ENCODE measurements at places on chromosomes 16 and 17. TPM values are rescaled to one million over a fixed set of nuclear protein-coding genes. Genes with fewer than 3 reads are reported as not detected.

Gene CPNE2
- total RNA-seq, result 55.0 TPM

Gene KRT24
- not detected for total RNA-seq

Gene TAC4
- total RNA-seq, result not detected

Gene OR3A3
- not detected for total RNA-seq

Gene KRTAP4-9
- not detected for total RNA-seq

Gene NQO1
- total RNA-seq, result 143 TPM

Gene FOXC2
- total RNA-seq, result 4.2 TPM

Gene ADAD2
- not detected for total RNA-seq

Gene PPY
- not detected for total RNA-seq

Gene KCNJ2
- total RNA-seq, result 0.43 TPM

Gene TBX4
- not detected for total RNA-seq

Gene KRTAP9-4
- total RNA-seq, result not detected

Gene SLC4A1
- not detected for total RNA-seq

Gene GH2
- total RNA-seq, result not detected

Gene LIMD2
- 28.1 TPM for total RNA-seq

Gene MAF
- 108 TPM for total RNA-seq

Gene CANT1
- 42.5 TPM for total RNA-seq

Gene ABR
- total RNA-seq, result 29.8 TPM

Gene TMEM220
- 2.3 TPM for total RNA-seq

Gene PRCD
- 0.54 TPM for total RNA-seq

Gene CACNB1
- 1.2 TPM for total RNA-seq

Gene HBZ
- total RNA-seq, result not detected

Gene WFDC1
- total RNA-seq, result not detected

Gene CDR2L
- 7.0 TPM for total RNA-seq

Gene C16orf96
- total RNA-seq, result not detected

Gene RAB26
- 0.26 TPM for total RNA-seq

Gene BAIAP3
- 1.3 TPM for total RNA-seq

Gene MXRA7
- total RNA-seq, result 145 TPM

Gene BCAR1
- total RNA-seq, result 73.8 TPM

Gene TAT
- not detected for total RNA-seq

Gene SYT17
- 2.0 TPM for total RNA-seq

Gene OTOP3
- not detected for total RNA-seq

Gene KRTAP2-2
- total RNA-seq, result not detected

Gene PRR15L
- not detected for total RNA-seq
